ENCODE measurements at places on chromosomes 2 and 18. TPM values are rescaled to one million over a fixed set of nuclear protein-coding genes. Genes with fewer than 3 reads are reported as not detected.

The ALPI gene
- not detected for total RNA-seq

The FBXO36 gene
- total RNA-seq = 0.65 TPM

The RGPD3 gene
- 0.08 TPM for total RNA-seq

The UGT1A3 gene
- not detected for total RNA-seq

The GBX2 gene
- not detected for total RNA-seq

The SP9 gene
- total RNA-seq = not detected

The DSG1 gene
- 0.89 TPM for total RNA-seq

The CACNB4 gene
- total RNA-seq = 0.46 TPM

The CLEC4F gene
- 0.08 TPM for total RNA-seq

Measured in Right ventricle myocardium superior (tissue), 1 donor.